Renal cortex interstitium (tissue), 15 donors: ENCODE measurements at places on chromosomes 3 and 15.

GRCh38 chr3:81925385-81925784 lies 163.9 kb upstream of the GBE1 start:
- no peak for DNase-seq

DNA sequence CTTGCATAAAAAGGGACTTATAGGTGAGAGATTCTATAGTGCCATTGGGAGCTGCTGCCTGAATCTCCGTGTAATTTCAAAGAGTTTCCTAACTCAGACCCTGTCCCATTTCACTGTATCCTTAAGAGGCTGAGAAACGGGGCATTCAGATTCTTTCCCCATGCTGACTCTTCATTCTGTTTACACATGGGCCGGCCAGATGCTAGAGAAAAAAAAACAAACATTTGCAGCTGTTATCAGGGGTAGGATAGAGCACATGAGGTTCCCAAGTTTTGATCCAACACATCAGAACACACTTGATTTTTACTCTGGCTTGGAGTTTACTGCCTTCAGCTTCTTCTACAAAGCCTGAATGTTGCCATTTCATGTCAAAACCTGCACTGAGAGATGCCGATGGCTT lies 215.9 kb upstream of the TPRG1 start:
- DNase-seq = no peak

DNA sequence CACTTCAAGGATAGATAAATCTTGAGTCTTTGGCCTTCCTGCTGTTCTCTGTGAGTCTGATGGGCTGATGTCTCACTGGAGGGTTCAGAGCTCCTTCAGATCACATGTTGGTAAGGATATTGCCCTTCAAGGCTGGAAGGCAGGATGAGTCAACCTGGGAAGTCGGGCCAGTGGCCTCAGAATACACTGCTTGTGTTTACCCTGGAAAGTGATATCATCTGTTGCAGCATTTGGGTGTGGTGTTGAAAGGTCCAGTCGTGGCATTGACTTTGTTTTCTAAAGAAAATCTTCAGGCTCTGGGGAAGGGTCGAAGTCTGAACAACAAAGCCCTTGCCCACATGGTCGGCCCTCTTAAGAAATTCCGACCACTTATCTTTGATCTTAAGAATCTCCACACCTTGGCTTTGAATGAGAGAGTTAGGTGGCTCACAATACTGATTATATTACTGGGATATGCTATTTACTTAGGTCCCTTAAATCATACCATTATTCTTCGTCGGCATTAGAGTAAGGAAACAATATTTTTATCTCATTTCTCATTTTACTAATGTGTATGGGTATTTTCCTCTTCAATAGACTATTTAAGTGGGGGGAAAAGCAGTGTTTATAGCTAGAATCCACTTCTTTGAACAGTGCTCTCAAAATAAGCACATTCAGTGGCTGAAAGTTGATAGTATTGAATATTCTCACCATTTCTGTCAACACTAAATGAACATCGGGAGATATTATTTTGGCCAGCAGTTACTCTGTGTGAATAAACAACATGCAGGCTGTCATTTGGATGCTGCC lies 303.9 kb upstream of the RASGRP1 start:
- DNase-seq = no peak

- DNase-seq = no peak
Observed at GRCh38 chr15:62027263-62027565, 33.0 kb downstream of the VPS13C start.

DNA sequence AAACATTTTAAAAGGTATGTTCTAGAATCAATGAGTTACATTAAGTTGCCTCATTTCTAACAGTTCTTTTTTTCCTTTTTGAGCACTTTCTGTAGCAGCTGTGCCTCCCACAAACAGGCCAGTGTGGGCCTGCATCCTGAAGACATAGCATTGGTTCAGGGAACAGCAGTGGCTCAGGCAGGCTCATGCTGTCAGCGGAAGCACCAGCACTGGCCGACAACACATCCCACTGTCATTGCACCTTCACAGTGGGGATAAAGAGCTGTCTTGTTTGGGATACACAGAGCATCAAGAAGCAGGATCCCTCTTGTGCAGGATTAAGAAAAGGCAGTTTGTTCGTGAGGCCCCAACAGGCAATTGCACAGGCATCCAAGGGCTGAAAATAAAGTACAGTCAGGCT lies 123.3 kb downstream of the MOBP start:
- no peak for DNase-seq

- DNase-seq = no peak
Observed at GRCh38 chr3:184332370-184333090, 4.9 kb upstream of the FAM131A start.

- DNase-seq = no peak
Observed at GRCh38 chr3:108394016-108394415, 97.7 kb downstream of the HHLA2 start.

- no peak for DNase-seq
Observed at GRCh38 chr3:173983343-173983742, 585.8 kb downstream of the NLGN1 start.

DNA sequence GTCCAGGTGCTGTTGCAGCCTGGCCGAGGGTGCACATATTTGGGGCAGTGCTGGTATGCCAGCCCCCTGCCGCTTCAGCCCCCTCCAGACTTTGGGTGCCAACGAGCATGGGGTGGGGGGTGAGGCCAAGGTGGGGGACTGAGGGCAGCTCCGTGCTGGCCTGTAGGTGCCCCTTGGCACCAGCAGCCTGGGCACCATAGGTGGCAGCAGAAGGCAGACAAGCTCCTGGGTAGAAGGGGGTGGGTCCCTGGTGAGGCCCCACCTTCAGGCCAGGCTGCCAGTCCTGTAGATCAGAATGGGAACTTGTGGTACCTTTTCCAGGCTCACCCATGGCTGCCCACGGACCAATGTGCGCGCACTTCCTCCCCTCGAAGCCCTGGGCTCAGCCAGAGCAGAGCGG lies 16.1 kb upstream of the PLA2G4E start:
- DNase-seq = no peak

GRCh38 chr3:126945891-126946290 lies 37.0 kb upstream of the PLXNA1 start:
- DNase-seq = no peak

DNA sequence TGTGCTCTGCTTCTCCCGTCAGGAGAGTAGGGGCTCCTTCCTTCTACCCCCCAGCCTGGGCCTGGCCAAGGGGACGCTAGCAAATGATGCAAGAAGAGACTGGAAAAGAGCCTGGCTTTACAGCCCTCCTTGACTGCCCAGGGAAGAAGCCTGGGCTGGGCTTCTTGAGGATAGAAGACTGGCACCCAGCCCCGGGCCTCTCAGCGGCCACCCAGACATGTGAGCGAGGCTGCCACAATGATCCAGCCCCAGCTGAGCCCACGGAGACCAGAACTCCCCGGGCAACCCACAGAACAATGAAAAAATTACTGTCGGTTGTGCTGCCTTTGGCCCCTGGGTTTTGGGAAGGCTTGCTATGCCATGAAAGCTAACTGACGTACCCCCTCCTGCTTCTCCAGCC lies 100.6 kb upstream of the PRR20G start:
- no peak for DNase-seq

- no peak for DNase-seq
Observed at GRCh38 chr15:101623367-101624304, 28.5 kb downstream of the TM2D3 start.

GRCh38 chr3:191555037-191555436 lies 94.1 kb downstream of the PYDC2 start:
- DNase-seq = no peak

- DNase-seq = no peak
Observed at GRCh38 chr3:177519588-177519987, 322.3 kb upstream of the TBL1XR1 start.

GRCh38 chr15:33956397-33956796 lies 11.9 kb upstream of the CHRM5 start:
- no peak for DNase-seq

GRCh38 chr3:27467545-27467944 lies 16.6 kb downstream of the SLC4A7 start:
- peak; percentile 11 for DNase-seq

DNA sequence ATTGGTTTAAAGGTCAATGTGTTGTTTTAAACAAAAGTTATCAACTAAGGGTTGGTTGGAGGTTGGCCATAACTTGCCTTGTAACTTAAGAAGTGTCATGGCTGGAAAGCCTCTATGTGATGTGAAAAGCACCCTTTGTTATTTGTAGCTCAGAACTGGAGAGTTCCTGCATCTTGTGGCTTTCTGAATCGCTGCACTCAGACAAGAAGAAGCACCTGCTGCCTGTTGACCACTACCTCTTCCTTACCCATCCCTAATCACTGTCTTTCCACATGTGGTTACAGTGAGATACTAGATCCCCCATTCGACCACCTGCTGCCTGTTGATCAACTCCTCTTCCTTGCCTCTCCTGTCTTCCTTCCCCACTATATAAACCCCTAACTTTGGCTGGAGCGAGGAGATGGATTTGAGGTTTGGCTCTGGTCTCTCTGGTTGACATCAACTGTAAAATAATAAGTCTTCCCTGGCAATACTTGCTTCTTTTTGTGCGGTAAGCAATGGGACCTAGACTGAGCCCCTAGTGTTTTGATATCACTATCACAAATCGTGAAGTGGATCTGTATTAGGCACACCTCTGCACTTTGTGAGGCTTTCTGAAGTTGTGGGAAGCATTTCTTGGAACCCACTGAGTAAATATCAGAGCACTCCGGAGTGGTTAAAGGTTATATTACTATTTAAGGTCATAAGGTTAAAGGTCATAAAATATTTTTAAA lies 13.8 kb downstream of the RPL39L start:
- no peak for DNase-seq

DNA sequence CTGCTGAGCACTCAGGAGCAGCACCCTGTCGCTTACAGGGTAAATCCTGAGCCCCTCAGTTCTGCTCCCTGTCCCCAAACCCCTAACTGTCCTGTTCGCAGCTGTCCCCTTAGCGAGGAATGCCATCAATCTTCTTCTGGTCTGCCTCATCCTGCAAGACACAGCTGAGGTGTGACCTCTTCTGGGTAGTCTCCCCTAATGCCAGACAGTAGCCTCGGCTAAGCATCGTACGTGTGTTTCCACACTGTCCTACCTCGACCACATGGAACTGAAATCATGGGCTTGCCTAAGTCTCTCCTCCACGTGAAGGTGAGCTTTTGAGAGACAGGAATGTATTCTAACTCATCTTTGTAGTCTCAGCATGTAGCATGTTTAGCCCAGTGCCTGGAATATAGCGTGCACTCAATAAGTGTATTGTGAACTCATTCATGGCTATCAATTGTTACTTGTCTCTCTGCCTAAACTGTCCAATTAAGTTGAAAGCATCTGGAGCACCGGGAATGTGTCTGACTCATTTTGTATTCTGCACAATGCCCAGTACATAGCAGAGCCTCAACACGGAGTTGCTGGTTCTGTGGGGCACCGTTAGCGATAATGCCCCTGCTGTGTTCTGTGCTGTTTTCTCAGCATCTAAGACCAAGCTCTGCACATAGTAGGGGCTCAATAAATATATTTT lies 90.2 kb downstream of the HES1 start:
- no peak for DNase-seq

DNA sequence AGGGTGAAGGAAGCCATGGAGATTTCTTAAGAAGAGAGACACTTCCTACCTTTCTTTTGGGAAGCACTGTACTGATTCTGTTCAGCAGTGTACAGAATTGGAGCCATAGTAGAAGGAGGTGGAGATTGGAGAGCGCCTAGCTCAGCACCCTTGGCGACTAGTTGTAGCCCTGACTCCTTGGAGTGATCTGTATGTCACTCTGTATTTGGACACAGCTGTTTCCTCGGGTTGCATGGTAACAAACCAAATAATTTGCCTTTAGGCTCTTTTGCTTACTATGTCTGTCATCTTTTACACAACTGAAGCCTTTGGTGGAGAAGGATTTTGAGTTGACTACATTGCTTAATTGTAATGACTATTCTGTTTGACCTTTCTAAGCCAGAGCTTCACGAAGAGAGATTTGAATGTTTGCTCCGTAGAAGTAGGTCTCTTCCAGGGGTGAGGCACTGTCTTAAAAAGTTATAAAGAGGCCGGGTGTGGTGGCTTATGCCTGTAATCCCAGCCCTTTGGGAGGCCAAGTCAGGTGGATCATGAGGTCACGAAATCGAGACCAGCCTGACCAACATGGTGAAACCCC lies 77.1 kb downstream of the AKAP13 start:
- no peak for DNase-seq

DNA sequence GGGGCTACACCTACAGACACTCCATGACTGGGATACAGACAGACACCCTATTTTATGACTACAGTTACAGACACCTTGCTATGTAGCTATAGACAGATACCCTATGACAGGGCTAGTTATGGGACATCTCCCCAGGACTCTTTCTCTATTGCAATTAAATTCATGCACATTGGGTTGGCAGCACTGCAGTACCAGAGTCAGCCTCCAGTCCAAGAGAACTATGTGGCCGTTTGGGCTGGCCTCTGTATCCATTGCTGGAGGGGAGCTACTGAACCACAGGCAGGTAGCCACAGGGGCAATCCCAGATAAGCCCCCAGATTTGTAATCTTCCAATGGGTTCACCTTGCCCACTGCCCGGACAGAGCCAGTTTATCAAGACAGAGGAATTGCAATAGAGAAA lies 108.4 kb upstream of the SPATA16 start:
- no peak for DNase-seq

GRCh38 chr3:197363553-197364409 lies 65.4 kb upstream of the DLG1 start:
- no peak for DNase-seq

- no peak for DNase-seq
Observed at GRCh38 chr3:47578691-47579632, at the start of gene CSPG5. TSS of gene CSPG5 (minus strand) at chr3:47578865. CDS start at chr3:47578693, 172 bp downstream.

GRCh38 chr15:96097661-96098060 lies 232.8 kb upstream of the NR2F2 start:
- no peak for DNase-seq

- DNase-seq = no peak
Observed at GRCh38 chr3:17431004-17431403, 311.4 kb downstream of the TBC1D5 start.

GRCh38 chr3:114420072-114420471 lies 126.2 kb downstream of the TIGIT start:
- DNase-seq = no peak

DNA sequence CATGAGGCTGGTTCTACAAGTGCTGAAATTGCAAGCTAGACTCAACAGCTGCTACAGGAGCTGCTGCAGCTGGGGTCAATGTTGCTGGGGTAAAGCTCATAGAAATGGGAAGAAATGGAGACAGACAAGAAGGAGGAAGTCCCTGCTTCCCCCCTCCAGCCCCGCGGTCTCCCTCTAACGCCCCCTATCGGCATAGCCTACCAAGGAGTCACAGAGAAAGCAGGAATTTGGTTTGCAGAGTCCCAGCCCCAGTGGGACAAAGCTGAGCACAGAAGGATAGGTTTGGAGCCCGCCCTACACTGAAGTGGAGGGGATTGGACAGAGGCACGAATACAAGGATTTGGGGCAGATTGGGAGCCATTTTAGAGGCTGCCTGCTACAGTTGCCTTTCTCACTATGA lies 176.9 kb upstream of the ANKRD28 start:
- DNase-seq = no peak

- no peak for DNase-seq
Observed at GRCh38 chr3:11289864-11290263, 17.7 kb downstream of the ATG7 start.

DNA sequence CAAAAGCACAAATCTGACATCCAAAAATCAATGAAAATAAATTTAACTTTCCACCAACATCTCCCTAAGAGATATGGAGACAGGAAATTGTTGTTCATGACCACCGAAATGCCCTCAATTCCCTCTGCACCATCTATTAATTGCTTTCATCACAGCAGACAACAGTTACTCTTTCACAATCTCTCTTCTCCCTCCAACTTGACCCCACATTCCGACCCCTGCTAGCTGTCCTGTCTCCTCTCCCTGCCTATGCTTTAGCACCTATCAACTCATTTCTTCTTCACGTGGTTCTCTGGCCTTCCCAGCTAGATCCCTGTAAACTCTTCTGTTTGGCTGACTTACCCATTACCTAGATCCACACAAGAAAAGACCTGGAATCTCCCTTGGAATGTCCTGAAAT lies 173.9 kb upstream of the ADAMTS9 start:
- no peak for DNase-seq

- DNase-seq = peak; percentile 30
Observed at GRCh38 chr3:149085828-149086231, 503 bp downstream of the HLTF start.
